ENCODE measurements at places on chromosomes 2 and 18.

- peak; percentile 97 for DNase-seq
These were observed 5.1 kb downstream of the HNMT start for GRCh38 chr2:137969418-137969765.

GRCh38 chr2:98900721-98901120 lies 35.3 kb downstream of the CRACDL start:
- no peak for DNase-seq

DNA sequence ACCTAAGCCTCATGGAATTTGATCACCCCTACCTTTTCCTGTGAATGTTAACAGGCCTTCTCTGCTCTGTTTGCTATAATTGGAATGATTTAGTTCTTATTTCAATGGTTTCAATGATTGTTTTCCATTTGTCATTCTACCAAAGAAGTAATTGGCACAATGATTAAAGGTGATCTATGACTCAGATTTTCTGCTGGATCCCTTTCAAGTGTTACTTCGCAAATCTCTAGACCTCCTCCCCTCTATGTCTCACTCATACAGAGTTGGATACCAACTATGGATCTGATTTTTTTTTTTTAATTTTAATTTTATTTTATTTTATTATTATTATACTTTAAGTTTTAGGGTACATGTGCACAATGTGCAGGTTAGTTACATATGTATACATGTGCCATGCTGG lies 29.6 kb upstream of the FAM117B start:
- no peak for DNase-seq

- DNase-seq: no peak
These were observed 189.2 kb downstream of the NCK2 start for GRCh38 chr2:105933906-105934305.

GRCh38 chr2:118980573-118980972 lies 38.6 kb downstream of the MARCO start:
- DNase-seq: no peak

- DNase-seq: no peak
These were observed 12.8 kb downstream of the NOSTRIN start for GRCh38 chr2:168814939-168815907.

GRCh38 chr2:241469746-241470145 lies 38.6 kb downstream of the STK25 start:
- DNase-seq: no peak

DNA sequence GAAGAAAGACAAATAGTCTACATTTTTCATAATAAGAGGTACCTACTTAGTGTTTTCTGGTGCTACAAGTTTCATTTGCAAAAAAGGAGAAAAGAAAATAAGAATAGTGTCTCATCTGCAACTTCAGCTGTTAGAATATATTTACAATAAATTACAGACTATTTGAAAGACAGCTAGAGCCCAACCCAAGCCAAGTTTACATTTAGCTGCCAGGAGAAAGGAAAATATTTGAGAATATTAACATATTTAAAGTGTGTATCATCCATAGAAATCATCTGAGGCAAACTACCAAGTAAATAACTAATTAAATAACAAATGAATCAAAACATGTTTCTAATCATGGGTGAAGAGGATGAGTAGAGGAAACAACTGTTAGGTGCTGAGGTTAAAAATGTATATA lies 209.2 kb upstream of the ZSWIM2 start:
- no peak for DNase-seq

DNA sequence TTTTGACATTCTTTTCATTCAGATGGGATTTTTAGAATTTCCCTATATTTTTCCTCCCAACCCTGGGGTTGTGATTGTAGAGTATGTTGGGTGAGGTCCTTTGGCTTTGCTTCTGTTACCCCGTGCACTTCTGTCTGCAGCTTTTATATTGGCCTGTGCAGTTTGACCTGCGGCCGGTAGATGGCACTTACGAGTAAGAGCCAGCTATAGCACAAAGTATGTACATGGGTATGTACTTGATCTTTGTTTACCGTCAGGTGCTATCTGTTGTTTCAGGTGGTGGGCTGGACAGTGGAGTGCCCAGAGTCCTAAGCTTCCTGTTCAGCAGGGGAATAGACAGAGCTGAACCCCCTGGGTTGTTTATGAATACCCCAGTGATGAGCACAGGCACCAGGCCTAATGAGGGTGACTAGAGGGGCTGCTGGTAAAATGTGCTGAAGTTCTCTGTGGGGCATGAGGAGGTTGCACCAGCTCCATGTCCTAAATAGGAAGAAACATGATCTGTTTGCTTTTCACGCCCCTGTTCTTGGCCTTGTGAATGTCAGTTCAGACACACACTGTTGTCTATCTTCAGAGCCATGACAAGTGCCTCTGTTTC lies 58.9 kb upstream of the THUMPD2 start:
- peak; percentile 64 for DNase-seq

DNA sequence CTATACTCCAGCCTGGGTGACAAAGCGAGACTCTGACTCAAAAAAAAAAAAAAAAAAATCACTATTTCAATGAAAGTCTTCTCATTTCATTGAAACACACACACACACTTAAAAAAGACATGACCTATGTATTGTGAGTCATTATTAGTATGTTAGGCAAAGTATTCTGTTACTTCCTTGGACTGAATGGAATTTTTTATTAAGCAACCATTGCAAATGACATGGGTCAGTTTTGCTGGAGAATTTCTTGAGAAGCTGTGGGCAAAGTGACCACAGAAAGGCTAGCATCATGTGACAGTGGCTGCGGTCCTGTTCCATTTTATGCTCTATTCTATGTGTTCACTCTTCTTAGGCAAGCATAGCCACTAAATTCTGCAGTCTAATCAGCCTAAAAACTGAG lies 695.7 kb downstream of the TDRD15 start:
- DNase-seq: peak; percentile 8

GRCh38 chr2:53609551-53609950 lies 158.1 kb upstream of the CHAC2 start:
- DNase-seq: no peak

DNA sequence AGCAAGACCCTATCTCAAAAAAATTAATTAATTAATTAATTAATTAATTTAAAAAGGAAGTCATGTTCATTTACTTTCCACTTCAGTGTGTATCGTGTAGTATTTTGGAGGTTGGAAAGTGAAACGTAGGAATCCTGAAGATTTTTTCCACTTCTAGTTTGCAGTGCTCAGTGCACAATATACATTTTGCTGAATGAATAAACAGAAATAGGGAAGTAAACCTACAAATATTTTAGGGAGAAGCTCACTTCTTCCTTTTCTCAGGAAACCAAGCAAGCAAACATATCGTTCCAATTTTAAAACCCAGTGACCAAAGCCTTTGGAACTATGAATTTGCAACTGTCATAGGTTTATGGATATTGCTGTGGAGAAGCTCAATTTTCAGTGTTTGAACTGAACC lies 27.8 kb downstream of the SLC14A1 start:
- no peak for DNase-seq

DNA sequence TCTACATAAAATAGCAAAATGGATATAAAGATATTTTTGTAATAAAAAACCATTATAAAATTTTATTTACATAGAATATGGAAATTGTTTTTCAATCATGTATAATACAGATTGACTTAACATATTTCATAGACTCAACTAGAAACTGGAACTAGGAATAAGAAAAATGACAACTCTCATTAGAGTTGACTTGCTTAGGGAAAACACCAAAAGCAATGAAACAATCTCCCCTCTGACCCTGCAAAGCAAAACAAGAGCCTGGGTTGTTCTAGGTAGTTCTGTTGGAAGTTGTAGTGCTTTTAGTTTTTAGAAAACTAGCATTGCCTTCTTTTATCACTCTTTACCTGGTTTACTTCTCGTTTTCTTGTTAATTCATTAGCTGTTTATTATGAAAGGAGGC lies 32.2 kb upstream of the MTIF2 start:
- DNase-seq: no peak

DNA sequence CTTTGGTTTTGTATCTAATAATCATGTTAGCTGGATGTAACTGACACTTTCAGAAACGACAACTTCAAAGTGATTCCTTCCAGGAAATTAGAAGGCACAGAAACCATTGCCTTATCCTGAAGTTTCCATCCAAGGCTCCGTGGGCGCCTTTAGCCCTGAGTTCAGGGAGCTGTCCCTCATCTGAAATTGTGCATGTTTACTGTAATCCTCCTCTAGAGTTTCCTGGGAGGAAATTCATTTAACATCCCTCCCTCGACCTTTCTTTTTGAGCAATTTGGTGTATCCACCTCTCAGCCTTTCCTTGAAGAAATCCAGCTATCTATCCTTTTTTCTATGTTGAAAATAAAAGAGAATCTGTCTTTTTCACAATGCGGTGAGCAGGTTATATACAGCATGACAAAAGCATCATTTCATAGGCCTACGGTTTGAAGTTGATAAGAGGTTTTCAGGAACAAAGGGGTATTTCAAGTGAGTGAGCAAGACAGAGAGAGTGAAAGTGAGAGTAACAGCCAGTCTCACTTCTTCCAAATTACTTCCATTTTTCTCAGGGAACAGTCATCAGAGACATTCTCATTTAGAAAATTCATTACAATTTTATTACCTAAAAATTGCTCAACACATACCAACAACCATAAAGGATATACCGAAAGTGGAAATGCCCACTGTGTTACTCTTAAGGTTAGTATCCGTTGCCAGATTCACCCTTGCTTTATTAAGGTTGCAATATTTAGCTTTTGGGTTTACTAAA lies 167.3 kb downstream of the MREG start:
- no peak for DNase-seq
